ENCODE measurements at places on chromosomes 6 and 20. TPM values are rescaled to one million over a fixed set of nuclear protein-coding genes. Genes with fewer than 3 reads are reported as not detected.

GRCh38 chr6:31466466-31466865 lies 31.5 kb upstream of the MICB start:
- DNase-seq, result no peak

DNA sequence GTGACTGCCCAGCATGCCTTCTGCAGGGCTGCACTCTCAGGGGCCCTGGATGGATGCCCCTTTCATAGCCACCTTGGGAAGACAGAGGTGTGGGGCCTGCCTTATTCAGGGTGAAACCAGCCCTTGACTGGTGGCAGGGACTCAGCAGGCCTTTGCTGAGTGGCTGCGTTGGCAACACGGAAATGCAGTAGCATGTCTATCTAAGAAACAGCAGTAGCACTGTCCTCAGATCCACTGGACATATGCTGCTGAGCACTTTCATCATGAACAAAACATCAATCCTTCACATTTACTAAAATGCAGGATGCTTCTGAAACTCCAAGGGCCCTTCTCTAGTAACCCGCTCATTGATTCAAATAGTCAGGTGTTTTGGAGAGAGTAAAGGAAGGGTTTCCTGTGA lies 4.9 kb upstream of the TBXT start:
- DNase-seq, result no peak

DNA sequence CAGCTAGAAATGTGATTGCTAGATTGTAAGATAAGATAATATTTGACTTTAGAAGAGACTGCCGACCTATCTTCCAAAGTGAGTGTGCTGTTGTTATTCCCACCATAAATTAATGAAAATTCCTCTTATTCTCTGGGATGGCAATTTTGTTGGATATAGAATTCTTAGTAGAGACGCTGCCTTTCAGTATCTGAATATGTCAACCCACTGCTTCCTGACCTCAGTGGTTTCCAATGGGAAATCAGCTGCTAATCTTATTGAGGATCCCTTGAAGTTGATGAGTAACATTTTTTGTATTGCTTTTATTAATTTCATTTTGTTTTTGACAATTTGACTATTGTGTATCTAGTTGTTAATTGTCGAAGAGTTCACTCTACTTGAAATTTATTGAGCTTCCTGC lies 313.0 kb downstream of the BMP2 start:
- no peak for DNase-seq

Gene SLC22A1
- 0.14 TPM for total RNA-seq

Gene LPA
- total RNA-seq, result not detected

Gene CCM2L
- total RNA-seq, result not detected

Measured in kidney epithelial cell (primary cell).